Umbilical cord (tissue), 2 donors: ENCODE measurements at places on chromosomes 3 and 15. TPM values are rescaled to one million over a fixed set of nuclear protein-coding genes. Genes with fewer than 3 reads are reported as not detected.

GRCh38 chr3:127604546-127605165 lies 6.4 kb downstream of the MCM2 start:
- DNase-seq: no peak

- no peak for DNase-seq
These were observed 103.5 kb upstream of the FXR1 start for GRCh38 chr3:180808823-180809575.

PP2D1 gene
- 2.9 TPM for total RNA-seq

SERINC4 gene
- total RNA-seq: not detected
